Activated CD4-positive, alpha-beta T cell treated with anti-CD3 and anti-CD28 coated beads, Interleukin-2, Interleukin-6, amounts not matched to agents 100 ng/mL and 50 ng/mL, durations not matched to agents 16 hours and 8 hours (primary cell): ENCODE measurements at places on chromosomes 3 and 15.

DNA sequence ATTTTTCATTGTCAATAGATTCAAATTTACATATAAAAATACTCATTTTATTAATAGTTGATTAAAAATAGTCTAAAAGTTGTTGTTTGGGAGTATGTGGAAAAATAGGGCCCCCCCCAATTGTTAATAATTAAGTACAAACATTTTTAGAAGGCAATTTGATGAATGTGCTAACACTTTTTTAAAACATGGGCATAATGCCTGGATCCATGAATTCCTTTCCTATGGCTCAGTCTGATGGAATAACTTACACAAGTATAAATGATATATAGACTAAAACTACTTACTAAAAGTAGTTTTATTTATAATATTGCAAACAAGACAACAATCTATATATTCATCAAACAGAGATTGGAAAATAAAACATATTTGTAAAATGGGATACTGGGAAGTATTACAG, 247.2 kb upstream of the LRRN1 start:
- no peak for DNase-seq

GRCh38 chr3:172100482-172100881, 61.1 kb downstream of the FNDC3B start:
- no peak for DNase-seq

GRCh38 chr3:192687488-192688152, 39.7 kb downstream of the FGF12 start:
- no peak for DNase-seq

DNA sequence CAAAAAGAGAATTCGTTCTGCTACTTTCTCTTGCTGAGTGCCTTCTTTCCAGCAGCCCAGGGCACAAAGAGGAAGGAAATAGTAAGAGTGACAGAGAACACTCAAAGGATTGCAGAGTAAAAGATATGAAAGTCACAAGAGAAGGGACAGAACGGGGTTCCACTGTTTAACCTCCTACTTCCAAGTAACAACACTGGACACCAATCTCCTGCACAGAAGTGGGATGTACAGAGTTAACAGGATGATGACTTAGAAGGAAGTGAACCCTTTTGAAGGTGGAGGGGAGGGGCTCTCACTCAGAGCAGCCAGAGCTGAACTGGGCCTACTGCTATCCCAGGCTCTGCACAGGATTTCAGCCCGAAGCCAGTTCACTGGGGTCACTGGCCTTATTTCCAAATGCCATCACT, 130.1 kb upstream of the PRICKLE2 start:
- DNase-seq = no peak

DNA sequence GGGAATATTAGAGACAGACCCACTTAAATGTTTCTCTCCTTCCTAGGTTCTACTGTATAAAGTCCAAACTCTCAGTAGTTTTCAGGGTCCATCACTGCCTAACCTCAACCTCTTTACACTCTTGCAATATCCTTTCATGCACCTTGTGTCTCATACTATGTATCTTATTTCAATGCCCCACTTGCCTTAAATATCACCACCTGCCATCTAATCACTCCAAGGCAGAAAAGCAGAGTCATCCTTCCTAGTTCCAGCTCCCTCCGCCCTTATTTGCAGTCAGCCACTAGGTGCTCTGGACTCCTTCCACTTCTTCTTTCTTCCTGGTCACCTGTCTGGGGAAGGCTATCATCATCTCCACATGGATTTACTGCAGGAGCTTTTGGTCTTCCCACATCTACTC, 322.0 kb downstream of the MFSD1 start:
- DNase-seq = no peak

- DNase-seq = no peak
Measured at GRCh38 chr3:12961697-12962036, 111.6 kb downstream of the IQSEC1 start.

DNA sequence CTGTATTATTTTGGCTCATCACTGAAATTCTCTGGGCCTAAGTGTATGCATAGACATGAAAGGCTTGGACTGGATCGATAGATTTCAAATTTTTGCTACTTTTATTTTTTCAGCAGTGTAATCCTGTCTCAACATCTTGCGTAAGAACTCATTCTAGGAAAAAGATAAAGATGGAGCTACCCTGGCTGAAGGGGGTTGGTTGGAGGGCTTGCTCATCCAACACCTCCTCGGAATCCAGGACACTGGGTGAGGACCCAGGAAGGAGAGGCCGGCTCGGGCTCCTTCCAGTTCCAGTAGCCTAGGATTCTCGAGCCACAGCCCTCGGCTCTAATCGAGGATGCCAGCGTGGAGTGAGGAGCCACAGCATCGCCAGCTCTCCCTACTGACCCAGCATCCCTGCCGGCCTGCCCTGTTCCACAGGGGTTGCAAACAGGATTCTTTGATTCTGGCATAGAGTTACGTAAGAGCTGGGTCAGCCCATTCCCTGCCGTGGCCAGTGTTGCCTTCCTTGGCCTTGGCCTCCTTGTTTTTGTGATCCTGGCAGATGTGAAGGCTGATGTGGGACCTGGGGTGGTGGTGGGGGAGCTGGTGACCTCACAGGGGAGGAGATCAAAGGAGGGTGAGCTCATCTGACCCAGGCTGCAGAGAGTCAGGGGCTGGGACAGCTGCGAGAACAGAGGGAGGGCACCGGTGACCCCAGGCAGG, 149.5 kb downstream of the ALDH1A2 start:
- no peak for DNase-seq

- no peak for DNase-seq
Measured at GRCh38 chr3:55442861-55443260, 44.2 kb downstream of the WNT5A start.

GRCh38 chr15:68430471-68431036, 1.4 kb downstream of the ITGA11 start:
- DNase-seq = no peak

DNA sequence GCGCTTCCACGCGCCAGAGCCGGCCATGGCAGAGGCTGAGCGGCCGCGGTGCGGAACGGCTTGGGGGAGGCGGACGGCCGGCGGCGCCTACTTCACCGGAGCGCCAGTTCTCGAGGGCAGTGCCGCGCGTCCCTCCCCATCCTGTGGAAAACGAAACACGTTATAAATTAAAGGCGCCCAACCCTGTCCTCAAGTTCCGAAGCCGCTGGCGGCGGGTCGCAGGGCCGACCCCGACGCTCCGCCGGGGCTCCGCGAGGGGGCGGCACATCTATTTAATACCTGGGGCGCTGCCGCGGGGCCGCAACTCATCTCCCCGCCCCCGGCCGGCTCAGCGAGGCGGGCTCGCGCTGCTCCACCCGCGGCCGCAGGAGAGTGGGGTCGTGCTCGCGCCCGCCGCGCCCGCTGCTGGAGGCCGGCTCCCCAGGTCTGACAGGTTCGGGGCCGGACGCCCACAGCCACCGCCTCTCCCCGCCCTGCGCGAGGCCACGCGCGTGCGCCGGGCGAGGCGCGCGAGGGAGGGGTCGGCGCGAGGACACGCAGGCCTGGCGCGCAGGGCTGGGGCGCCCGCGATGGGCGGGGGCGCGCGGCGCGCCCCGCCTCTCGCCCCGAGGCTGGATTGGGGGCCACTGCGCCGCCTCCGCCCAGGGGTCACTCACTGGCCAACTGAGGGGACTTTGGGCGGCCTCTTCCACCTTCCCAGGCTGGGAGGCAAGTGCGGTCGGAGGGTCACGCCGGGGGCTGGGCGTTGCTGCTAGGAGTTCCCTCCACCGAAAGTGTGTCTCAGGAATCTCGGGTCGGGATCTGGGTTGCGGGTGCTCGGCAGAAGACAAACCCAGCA, at the start of gene SLC30A4:
SLC30A4 (minus strand) TSS at position 428 of the 838 bp plus-strand sequence; CDS start at position 27, 401 bp downstream.
- peak; percentile 64 for DNase-seq

- no peak for DNase-seq
Measured at GRCh38 chr15:95295363-95295762, 1035.1 kb upstream of the NR2F2 start.

DNA sequence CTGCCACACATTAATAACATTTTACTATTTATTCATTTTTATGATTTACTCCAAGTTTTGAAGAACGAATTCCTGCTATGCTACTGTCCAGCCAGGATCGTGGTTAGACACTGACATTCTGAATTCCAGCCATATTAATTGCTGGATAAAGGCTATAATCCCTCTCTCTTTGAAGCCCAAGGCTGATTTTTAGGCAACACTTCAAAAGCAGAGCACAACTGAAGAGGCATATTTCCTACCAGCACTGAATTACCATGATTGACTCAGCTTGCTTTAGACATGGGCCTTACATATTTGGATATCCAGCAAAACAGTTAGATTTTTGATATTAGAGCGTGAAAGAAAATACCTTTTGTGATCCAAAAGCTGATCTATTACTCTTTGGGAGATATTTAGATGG, 205.0 kb downstream of the ZIC1 start:
- DNase-seq = no peak

- no peak for DNase-seq
Measured at GRCh38 chr15:72706266-72706665, 20.3 kb downstream of the BBS4 start.
